NCI-H1417 treated with DMSO at 0.1 percent for 48 hours (cell line): ENCODE measurements at places on chromosomes 2 and 18.
A peak's percentile ranks its signal among the peaks of the same experiment; 100 is the strongest.

GRCh38 chr2:16296331-16297250 lies 356.2 kb downstream of the MYCN start:
- no peak for DNase-seq

- no peak for DNase-seq
Observed at GRCh38 chr2:68832233-68832869, 38.8 kb downstream of the BMP10 start.

GRCh38 chr2:23423873-23424680 lies 39.1 kb downstream of the KLHL29 start:
- no peak for DNase-seq

DNA sequence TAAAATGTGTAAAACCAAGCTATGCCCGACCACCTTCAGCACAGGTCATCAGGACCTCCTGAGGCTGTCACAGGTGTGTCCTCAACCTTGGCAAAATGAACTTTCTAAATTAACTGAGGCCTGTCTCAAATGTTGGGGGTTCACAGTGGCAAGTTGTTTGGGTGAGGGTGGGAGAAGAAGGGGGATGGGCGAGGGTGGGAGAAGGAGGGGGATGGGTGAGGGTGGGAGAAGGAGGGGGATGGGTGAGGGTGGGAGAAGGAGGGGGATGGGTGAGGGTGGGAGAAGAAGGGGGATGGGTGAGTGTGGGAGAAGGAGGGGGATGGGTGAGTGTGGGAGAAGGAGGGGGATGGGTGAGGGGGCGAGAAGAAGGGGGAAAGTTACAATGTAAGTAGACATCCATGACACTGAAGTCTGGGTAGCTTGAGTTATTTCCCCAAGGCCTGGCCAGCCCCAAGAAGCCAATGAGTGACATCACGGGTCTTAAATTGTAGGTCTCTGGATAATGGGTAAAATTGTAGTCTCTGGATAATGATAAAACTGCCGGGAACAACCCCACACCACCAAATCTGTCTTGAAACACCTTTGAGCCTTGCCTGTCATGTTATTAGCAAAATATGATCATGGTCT lies 56.3 kb downstream of the TIMM21 start:
- no peak for DNase-seq

GRCh38 chr18:56569416-56569815 lies 69.0 kb downstream of the TXNL1 start:
- no peak for DNase-seq

DNA sequence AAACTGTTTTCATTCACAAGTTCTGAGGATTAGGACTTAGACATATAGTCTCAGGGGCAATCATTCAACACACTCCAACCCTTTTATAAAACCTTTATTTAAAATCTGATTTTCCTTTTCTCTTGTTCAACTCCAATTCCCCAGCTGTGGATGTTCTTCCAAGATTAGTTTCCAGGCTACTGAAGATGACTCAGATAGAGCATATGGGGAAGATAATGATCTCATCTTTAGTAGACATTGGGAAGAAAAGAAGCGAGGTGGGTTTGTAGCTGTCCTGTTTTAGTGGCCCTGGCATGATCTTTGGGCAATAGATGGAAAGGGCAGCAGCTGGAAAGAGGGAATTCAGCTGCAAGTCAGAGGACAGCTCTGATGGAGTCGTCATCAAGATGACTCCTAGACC lies 247.7 kb upstream of the CCDC68 start:
- DNase-seq = no peak

DNA sequence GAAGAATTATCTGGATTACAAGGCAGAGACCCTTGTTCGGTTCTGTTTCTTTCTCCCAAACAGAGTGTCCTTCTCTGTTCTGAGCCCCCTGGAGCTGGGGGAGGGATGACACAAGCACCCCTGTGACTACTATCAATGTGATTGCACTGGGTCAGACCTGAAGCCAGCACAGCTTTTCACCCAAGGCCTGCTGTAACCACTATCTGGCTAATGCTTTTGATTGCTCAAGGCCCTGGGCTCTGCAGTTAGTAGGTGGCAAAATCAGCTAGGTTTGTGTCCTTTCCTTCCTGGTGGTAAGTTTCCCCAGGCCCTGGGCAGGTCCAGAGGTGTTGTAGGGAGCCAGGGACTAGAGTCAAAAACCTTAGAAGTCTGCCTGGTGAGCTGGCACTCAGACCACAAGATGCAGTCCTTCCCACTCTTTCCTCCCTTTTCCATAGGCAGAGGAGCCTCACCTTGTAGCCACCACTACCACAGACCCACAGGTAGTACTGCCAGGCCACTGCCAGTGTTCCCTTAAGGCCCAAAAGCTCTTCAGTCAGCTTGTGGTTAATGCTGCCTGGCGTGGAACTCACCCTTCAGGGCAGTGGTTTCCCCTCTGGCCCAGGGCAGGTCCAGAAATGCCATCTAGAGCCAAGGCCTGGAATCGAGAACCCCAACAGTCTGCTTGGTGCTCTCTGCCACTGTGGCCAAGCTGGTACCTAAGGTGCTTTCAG lies 83.0 kb downstream of the FAM117B start:
- DNase-seq = no peak

DNA sequence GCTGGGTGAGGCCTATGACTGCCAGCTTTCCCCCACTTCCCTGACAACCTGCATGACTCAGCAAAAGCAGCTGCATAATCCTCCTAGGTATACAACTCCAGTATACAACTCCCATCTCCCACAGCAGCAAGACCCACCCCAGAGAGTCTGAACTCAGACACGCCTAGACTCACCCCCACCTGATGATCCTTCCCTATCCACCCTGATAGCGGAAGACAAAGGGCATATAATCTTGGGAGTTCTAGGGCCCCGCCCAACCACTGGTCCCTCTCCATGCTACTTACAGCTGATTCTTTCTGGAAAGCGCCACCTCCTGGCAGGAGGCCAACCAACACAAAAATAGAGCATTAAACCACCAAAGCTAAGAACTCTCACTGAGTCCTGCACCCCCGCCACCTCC lies 296.5 kb downstream of the DCC start:
- no peak for DNase-seq

DNA sequence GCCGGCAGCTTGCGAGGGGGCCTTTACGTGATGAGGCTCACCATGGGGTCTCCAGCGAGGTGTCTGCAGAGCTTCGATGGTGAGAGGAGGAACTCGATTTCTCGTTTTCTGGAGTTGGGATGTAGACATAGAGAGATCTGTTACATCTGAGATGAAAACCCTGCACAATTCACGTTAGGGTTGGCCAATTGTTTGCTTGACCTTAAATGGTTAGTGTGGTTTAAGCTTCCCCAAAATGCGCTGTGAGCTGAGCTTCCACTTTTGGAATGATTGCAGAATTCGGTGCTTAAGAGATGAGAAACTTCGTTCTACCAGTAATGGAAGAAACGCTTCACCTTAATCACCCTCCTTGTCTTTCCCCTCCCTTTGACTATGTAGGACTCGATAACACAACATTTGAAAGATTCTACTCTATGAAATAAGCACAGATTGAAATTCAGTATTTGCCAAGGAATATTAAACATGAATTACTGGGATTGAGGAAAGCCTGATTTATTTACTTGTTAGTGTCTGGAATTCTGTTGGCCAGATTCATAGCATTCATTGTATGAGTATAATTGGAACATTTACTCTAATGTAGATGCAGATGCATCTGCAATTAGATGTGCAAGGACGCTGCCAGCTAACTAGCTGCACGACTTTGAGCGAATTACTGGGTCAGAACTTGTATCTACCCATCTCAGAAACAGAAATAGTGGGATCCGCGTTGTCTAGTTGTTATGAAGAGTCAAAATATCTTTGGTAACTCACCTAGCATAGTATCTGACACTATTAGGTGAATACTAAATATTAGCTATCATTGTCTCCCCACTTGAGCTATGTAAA lies 1.6 kb upstream of the KLF7 start:
- DNase-seq = no peak

GRCh38 chr18:36650266-36650665 lies 178.5 kb downstream of the TPGS2 start:
- DNase-seq = no peak

DNA sequence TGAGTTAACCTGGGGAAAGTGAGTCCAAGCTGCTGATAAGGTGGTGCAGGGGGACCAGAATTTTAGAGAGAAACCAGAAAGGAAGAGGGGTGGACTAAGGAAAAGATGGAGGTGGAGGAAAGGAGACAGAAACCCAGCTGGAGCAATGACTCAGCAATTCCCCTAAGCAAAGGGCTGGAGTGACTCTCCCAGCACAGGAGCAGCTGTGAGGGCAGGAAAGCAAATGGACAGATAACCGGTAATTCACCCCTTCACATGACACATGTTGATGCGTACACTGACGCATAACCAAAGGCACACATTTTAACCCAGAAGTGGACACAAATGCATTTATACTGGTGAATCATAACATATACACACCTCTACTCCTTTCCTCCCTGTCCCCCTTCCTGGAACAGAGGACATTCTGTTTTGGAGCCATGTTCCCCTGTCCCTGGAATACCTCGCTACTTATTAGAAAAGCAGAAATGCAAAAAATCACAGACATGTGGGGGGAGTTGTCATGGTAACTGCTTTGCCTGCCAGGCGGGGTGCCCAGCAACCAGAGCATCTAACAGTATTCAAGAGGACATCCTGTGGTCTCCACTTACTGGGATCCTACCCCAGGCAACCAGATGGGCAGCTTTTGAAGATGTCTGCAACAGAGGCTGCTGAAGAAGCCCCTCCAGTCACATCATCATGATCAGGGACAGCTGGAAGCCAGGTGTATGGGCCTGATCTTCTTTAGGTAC lies 4.7 kb downstream of the CDK5R2 start:
- DNase-seq = peak; percentile 65

- no peak for DNase-seq
Observed at GRCh38 chr18:11591957-11592356, 17.4 kb upstream of the SLC35G4 start.

DNA sequence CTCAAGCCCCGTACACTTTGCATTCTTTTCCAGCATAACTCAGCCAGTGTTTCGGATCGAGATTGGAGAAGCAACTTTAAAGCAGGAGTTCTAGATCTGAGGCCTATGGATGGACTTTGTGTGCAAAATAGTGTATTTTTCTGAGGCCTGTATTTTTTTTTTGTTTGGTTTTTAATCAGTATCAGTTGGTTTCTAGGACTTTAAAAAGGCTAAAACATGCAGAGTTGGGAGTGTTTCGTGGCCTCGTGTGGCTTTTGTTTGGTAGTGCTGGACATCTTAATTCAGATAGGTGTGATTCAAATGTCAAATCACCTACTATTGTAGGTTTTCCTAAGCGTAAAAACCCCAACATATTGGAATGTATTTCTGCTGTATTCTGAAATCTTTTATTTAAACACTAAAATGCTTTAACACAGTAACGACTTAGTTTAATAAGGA lies 282 bp upstream of the PUS10 start:
- DNase-seq = no peak

- no peak for DNase-seq
Observed at GRCh38 chr2:163200741-163201140, 362.2 kb upstream of the KCNH7 start.

- no peak for DNase-seq
Observed at GRCh38 chr2:196914867-196915460, 11.5 kb downstream of the PGAP1 start.

DNA sequence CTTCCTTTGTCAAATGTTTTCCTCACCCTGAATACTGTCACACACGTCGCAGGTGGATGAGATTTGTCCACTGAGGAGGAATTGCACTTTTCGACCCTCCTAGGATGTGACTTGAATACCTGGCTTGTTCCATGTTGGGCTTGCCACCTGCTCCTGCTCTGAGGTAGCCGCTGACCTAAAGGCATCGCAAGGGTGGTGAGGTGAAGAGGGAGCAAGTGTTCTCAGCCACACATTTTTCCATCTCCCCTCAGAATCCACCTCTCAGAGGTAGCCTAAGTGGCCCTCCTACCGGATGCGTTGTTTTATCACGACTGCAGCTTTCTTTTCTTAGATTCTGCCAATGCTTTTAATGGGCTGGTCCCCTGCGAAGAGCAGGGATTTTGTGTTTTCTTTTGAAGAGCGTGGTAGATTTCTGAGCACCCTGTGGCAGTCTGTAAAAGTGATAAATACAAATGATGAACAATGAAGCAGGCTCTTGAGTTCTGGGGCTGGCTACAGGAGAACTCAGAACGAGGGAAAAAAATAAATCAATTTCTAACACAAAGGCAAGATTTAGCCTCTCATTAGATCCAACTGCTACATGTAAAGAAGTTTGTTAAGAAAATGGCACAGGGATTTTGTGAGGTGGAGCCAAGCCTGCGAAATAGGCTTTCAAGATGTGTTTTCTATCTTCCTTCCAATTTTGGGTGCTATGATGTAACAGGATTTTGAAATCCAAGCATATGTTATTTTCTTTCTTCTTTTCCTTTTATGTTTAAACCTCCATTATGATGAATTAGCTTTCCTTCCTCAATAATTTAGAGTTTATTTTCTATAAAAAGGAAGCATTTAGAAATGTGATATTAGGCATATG lies 386.7 kb downstream of the TGIF1 start:
- DNase-seq = no peak

- DNase-seq = no peak
Observed at GRCh38 chr18:45667056-45667736, 51.9 kb downstream of the SLC14A2 start.

GRCh38 chr2:134004467-134004866 lies 249.4 kb upstream of the MGAT5 start:
- DNase-seq = no peak

- DNase-seq = no peak
Observed at GRCh38 chr18:26438980-26439379, 109.4 kb downstream of the KCTD1 start.

DNA sequence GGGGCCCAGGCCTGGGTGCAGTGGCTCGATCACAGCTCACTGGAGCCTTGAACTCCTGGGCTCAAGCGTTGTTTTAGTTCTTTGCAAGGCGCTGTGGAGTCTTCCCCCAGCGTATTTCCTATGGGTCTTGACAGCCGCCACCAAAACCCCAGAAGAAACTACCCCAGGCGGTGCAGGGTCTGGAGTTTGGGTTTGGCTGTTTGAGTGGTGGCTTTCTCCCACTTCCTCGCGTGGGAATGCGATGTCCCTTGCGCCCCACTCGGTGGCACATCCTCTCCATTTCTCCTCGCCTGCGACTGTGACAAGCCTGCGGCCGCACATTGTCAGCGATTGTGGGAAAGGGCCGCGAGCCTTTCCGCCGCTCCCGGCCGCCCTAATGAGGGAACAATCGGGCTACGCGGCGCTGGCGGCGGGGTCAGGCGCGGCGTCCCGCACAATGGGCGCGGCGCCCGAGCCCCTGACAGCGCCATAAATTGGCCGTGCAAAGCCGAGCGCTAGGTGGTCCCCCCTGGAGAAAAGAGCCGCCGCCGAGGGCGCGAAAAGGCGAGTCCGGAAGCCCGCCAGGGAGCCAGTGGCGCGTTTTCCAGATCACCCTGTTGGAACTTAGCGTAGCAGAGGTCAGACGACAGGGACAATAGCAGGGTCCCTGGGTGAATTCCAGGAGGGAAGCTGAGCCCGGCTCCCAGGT lies 194.9 kb upstream of the POU3F3 start:
- DNase-seq = no peak

- DNase-seq = no peak
Observed at GRCh38 chr18:46072376-46072867, 362 bp upstream of the PSTPIP2 start.
